Activated naive CD8-positive, alpha-beta T cell treated with anti-CD3 and anti-CD28 coated beads, Interleukin-2, amount 50 U/mL, for 16 hours (primary cell): ENCODE measurements at places on chromosomes 16 and 17.

GRCh38 chr16:56348168-56349085 lies 76.9 kb downstream of the AMFR start:
- DNase-seq: no peak

- no peak for DNase-seq
Observed at GRCh38 chr17:32588982-32589381, 102.2 kb downstream of the CDK5R1 start.

GRCh38 chr16:82368041-82368440 lies 198.0 kb upstream of the MPHOSPH6 start:
- no peak for DNase-seq

DNA sequence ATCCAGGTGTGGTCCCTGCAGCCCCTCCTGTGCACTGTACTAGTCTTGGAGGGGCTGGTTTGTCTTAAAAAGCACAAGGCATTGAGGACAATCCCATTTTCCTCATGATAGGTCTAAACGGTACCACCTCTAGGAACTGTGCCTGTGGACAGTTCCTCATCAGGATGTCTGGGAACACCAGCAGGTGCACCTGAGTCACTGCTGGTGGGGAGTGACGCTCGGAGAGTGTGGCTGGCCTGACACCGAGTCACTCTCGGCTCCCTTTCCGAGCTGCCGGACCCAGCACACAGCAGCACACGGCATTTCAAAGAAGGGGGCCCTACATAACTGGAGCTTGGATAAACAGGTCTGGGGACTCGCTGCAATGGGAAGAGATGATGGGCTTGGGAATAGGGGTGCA lies 25.6 kb downstream of the LRRC75A start:
- DNase-seq: no peak

DNA sequence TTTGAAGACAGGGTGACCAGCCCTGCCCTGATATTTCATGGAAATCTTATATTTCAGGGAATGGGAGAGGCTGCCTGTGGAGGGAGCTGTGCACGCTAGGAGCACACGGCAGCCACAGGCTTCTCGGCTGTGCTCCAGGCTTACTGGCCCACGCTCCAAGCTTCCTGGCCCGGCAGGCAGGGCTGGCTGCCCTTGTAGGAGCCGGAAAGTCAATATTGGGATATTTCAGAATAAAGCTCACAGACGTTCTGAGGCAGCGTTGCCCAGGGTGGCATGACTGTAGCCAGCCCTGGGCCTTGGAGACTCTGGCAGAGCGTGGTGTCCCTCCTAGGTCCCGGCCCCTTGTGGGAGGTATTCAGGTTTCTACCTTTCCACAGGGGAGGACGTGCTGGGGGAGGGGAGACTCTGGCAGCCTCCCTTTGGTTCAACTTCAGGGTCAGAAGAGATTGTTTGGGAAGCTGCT lies 95.6 kb downstream of the NPIPB11 start:
- no peak for DNase-seq

- DNase-seq: no peak
Observed at GRCh38 chr16:69463876-69464275, 39.5 kb downstream of the CYB5B start.

DNA sequence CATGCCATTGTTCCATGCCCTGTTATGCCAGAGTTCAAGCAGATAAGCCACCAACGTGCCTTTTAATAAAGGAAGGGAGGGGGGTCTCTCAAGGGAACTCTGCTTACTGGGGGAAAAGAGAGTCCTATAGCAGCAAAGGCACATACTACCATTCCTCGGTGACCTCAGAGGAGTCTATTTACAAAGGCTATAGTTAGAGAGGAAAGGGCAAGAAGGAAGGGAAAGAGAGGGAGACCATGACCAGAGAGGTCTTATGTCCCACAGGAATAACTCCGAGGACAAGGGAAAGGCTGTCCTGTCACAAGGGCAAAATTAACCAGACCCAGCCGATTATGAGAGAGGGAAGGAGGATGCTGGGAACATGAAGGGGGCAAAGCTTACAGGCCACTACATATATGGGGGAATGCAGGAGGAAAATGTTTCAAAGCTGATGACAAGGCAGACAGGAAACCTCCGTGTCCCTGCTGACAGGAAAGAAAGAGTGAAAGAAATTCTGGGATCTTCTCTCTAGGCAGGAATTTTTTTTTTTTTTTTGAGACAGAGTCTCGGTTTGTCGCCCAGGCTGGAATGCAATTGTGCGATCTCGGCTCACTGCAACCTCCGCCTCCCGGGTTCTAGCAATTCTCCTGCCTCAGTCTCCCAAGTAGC lies 51.5 kb downstream of the HIC1 start:
- no peak for DNase-seq

GRCh38 chr16:84138824-84139627 lies 6.0 kb downstream of the HSDL1 start:
- no peak for DNase-seq

DNA sequence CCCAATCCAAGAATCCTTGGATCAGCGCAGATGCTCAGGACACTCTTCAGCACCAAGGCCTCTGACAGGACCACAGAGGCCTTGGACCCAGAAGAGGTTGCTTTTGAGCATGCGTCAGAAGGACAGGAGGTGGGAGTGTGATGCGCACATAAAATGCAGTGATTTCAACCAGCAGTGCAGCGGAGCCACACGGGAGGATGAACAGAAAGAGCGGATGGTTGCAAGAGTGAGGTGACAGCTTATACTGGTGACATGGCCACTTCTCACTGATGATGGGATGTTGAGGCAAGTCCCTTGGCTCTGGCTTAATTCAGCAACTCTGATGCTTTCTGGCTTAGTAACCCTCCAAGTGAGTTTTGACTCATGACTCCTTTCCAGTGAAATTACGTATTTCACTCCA lies 25.2 kb upstream of the ERN1 start:
- no peak for DNase-seq

- DNase-seq: no peak
Observed at GRCh38 chr16:89710709-89711564, 9.4 kb upstream of the SPATA2L start.
